ENCODE measurements at places on chromosomes 5 and 9.

- no peak for DNase-seq
Measured at GRCh38 chr5:13661272-13661671, 283.2 kb downstream of the DNAH5 start.

DNA sequence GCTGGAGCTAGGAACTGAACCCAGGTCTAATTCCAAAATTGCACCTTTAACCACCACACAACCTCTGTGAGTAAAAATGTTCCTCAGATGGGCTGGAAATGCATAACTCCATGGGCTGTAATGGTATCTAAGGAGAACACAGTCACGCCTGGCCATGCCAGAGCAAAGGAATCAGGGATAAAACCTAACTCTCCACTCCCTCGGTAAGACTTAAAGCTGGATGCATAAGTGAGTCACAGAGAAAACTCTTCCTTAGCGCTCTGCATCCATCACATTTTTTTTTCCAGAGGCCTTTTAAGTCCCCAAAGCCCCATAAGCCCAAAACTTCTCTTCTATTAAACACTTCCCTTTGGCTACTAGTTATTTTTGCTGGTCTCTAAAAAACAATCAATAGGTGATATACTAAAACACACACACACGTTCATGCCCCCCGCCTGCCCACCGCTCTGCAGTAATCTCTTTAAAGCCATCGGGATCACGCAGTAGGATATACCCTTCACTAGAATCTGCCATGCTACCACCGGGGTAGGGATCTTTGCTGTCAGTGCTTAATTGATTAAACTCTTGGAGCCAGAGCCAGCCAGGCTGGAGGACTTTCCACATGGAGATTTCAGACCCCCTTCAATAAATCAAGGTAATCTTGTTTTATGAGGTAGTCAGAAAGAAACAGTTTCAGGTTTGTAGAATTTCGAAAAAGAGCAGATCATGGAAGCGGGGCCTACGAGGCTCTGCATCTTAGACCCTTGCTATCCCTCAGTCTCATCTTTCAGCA lies 212.9 kb downstream of the MAPKAP1 start:
- no peak for DNase-seq

DNA sequence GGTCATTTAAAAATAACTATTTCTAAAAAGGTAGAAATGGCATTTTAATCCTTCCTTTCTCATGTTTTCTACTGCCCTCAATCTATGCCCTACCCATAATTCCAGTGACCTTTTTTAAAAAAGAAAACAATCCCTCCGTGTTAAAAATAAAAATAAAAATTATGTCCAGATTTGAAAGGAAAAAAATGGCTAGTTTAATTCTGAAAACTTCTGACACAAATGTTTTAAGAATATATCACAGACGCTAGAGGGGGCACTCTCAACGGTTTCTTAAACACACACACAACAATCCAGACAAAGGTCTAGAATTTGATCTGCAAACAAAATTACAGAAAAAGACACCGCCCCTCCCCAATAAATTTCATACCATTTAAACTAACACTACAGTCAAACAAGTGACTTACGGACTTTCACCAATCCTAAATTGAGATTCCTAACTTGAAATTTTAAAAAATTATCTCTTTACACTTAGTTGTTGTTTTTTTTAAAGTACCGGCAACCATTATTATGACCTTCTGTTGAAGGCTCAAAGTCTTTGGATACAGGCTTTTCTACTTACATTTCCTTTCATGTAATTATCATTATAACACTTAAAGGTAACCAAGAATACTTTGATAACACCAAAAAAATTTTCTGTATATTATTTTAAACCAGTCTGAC lies 38.2 kb downstream of the CLINT1 start:
- DNase-seq, result no peak

- DNase-seq, result no peak
Measured at GRCh38 chr9:84145780-84146179, 165.2 kb downstream of the RMI1 start.
